ENCODE measurements at places on chromosomes 2 and 18. TPM values are rescaled to one million over a fixed set of nuclear protein-coding genes. Genes with fewer than 3 reads are reported as not detected.

The ERMN gene
- 0.08 TPM for polyA plus RNA-seq

The GKN1 gene
- polyA plus RNA-seq, result not detected

The PTPRM gene
- polyA plus RNA-seq, result 0.61 TPM

The LYPD6B gene
- 7.8 TPM for polyA plus RNA-seq

The PLEKHH2 gene
- 0.46 TPM for polyA plus RNA-seq

The CMPK2 gene
- 4.6 TPM for polyA plus RNA-seq

The ECEL1 gene
- polyA plus RNA-seq, result not detected

The CACNB4 gene
- polyA plus RNA-seq, result 0.43 TPM

The M1AP gene
- polyA plus RNA-seq, result not detected

The ITPRID2 gene
- polyA plus RNA-seq, result 3.7 TPM

The ARHGAP25 gene
- polyA plus RNA-seq, result 217 TPM

The DNAH6 gene
- polyA plus RNA-seq, result 0.06 TPM
